Stimulated activated CD8-positive, alpha-beta memory T cell treated with anti-CD3 and anti-CD28 coated beads, Interleukin-4, amount 100 ng/mL, for 48 hours (primary cell): ENCODE measurements at places on chromosomes 11 and 22.

GRCh38 chr22:47576908-47577307 is 814.5 kb downstream of the TBC1D22A start:
- no peak for DNase-seq

DNA sequence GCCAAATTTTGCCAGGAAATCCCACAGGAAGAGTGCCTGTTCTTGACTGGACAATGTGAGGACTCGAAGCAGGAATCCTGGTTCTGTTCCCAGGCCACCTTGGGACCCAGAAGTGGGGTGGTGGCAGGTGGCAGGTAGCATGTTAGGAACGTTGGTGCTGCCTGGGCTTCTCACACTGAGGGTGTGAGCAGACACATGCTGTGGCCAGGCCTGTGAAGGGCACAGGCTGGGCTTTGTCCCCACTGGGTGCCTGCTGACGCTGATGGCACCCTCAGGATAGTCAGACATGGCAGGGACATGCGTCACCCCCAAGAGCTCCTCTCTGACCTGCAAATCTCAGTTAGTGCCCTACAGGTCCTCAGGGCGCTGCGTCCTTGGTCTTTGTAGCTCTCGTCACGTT is 21.1 kb upstream of the NECTIN1 start:
- no peak for DNase-seq

DNA sequence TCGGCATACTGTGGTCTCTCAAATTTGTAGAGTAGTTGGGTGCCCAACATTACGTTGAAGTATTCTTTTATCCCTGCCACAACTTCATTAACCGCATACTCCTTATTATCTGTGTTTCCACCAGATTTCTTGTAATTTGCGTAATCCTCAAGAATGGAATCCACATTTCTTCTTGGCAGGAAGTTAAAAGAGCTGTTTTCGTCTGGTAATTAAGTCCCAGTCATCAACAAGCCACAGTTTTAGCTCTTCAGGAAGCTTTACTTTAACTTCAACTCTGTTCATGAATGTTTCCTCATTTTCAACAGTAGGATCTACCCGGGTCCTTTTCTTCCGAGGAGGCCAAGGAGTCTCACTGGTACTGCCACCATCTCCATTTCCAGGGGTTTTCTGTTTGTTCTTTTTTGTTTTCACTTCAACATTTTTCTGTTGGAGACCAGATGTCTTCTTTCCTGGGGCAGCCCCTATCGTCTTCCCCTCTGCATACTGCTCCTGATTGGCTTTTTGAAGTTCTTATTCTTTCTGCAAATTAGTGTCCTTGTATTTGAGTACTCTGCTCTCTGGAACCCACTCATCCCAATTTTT is 30.3 kb downstream of the PDE3B start:
- DNase-seq = no peak

DNA sequence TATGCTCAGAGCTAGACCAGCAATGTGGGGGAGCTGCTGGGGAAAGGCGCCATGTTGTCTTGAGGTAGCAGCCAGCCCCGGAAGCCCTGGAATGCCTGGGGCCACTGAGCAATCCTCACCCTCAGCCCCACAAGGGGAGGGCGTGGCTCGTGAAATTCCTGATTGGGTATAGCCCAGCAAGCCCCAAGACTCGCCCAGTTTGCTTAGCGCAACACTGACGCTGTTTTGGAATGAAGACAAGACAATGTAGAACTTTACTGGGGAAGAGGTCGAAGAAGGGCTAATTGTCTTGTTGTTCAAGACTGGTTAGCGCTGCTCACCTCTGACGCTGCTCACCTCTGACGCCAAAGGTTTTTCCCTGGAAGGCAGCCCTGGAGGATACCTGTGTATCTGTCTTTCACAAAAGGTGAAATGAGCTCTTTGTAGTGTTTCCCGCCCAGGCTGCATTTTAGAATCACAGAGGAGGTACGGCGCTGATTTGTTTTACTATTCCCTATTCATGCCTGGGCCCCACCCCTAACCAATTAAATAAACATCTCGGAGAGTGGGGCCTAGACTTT is 47.6 kb downstream of the ST3GAL4 start:
- no peak for DNase-seq

DNA sequence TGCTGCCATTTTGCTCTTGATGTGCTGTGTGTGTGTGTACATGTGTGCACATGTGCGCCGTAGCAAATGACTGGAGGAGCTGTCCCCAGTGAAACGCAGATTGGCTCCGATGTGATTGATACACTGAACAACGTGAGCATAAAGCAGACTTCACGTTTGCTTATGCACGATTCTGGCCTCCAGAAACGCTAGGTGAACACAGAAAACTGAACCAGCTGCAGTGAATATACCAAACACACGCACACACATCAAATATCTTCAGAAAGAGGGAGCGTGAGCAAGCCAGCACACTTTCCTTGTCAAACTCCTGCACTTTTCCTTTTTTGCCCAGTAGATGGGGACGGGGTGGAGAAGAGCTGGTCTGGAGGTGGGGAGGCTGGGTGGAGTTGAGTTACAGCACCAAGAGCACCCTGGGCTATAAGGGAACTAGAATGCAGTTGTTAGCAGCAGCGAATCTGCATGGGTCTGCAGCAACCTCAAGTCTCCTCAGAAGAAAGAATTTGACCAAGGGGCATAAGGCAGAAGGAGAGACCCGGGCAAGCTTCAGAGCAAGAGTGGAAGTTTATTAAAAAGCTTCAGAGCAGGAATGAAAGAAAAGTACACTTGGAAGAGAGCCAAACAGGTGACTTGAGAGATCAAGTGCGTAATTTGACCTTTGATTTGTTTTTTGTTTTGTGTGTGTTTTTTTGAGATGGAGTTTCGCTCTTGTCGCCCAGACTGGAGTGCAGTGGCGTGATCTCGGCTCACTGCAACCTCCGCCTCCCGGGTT is 77.8 kb upstream of the CADM1 start:
- DNase-seq = no peak

GRCh38 chr11:42337786-42338455 is 878.5 kb upstream of the LRRC4C start:
- no peak for DNase-seq

- peak; percentile 34 for DNase-seq
These were observed 1.6 kb downstream of the PHF21B start for GRCh38 chr22:45008186-45008681.

DNA sequence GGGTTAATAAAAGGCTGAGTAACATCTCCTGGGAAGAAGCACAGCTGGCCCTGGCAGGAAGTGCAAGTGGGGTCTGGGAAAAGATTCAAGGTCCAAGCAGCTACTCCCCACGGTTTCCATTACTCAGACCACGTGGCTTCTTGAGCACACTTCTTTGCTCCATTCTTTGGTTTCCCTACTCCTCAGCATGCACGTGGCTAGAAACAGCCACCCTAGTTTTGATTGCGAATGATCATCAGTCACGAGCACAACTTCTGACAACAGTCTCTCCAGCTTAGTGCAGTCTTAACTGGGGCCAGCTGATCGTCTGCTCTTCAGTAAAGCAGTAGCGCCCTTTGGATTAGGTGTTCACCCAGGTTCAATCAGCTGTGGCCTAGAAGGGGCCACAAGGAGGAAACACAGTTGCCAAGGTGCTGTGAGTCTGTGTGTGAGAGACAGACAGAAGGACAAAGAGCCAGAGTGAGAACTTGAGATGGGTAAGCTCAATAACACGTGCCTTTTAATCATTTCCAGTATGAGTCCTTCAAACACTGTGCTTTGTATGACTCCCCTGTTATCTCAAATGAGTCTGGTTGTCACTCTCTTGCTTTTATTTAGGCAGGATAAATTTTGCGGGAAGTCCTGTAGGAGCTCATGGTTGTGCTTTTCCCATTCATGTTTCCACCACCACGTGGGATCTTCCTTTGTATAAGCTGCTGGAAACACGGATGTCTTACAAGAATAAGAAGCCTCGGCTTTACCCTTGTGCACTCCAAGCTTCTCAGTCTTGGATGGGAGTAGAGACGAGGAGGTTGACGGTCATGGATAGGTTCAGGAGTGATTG is 901 bp upstream of the PARVA start:
- no peak for DNase-seq

DNA sequence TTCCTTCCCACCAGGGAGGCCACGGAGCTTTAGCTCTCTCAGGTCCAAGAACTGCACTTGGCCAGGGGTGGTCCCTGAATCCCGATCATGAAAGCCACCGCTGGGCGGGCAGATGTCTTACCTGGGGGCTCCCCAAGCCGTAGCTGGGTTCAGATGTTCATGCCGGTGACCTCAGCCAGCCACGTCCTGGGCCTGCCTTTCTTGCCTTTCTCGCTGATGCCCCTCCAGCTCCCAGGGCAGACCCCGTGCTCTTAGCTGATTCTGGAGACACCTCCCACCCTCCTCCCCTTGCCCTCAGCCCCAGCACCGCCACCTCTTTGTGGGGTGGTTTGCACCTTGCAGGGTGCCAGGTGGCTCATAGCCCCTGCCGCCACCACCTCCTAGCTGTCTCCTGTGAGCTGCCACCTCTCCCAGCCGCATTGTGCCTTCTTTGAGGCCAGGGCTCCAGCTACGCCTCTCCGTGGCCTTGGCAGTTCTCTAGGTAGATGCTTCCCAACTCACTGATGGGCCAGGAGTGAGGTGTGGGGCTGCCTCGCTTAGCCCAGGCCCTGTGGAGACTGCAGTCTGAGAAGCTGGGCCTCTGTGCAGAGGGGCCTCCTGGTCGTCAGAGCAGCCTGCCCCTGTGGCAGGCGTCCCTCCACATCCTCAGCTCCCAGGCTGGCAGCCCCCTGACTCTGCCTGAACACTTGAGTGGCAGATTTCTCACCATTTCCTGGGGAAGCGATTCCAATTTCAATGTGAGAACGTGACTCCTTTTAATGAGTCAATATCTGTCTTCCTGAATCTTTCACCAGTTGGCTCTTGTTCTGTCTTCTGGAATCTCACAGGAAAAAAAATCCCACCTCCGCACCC is 97.6 kb upstream of the B3GAT1 start:
- DNase-seq = no peak

DNA sequence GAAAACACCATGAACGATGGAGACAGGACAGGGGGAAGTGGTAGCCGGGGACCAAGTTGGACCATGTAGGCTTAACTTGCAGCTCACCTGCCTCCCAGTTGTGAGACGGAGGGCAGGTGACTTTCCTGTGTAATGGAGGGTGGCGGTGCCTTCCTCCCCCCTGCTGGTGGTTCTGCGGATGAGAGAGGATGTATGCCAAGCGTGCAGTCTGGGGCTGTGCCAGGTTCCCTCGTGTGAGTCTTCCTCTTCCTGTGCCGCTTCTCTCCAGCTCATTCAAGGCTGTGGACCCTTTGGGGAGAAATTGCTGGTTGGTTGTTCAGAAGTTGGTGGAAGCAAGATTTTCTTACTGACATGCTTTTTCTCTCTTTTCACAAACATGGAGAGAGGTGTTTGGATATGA is 35.1 kb downstream of the MPPED1 start:
- DNase-seq = no peak

DNA sequence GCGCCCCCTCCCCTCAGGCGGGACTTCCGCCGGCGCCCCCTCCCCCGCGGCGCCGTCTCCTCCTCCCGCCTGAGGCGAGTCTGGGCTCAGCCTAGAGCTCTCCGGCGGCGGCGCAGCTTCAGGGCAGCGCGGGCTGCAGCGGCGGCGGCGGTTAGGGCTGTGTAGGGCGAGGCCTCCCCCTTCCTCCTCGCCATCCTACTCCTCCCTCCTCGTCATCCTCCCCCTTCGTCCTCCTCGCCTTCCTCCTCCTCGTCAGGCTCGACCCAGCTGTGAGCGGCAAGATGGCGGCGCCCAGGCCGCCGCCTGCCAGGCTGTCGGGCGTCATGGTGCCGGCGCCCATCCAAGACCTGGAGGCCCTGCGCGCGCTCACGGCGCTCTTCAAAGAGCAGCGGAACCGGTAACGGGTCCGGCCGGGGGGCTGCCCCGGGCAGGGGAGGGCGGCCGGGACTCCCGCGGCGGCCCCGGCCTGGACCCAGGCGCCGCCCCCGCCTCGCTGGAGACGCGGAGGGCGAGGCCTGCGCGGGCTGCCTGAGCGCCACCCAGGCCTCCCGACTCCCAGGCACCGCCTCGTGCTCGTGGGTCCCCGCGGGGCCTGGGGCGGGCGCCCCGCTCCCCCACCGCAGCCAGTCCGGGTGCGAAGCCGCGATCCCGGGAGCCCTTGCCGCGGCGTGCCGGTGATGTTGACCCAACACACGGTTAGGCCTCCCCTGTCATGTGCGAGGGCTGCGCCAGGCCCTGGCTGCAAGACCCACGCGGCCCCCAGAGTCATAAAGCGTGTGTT is at the start of gene ATXN10:
TSS of gene ATXN10 (plus strand) at position 52 of the 781 bp plus-strand sequence. CDS start at position 282, 230 bp downstream.
- DNase-seq = peak; percentile 79

- no peak for DNase-seq
These were observed 165.7 kb downstream of the INSC start for GRCh38 chr11:15280393-15280792.

DNA sequence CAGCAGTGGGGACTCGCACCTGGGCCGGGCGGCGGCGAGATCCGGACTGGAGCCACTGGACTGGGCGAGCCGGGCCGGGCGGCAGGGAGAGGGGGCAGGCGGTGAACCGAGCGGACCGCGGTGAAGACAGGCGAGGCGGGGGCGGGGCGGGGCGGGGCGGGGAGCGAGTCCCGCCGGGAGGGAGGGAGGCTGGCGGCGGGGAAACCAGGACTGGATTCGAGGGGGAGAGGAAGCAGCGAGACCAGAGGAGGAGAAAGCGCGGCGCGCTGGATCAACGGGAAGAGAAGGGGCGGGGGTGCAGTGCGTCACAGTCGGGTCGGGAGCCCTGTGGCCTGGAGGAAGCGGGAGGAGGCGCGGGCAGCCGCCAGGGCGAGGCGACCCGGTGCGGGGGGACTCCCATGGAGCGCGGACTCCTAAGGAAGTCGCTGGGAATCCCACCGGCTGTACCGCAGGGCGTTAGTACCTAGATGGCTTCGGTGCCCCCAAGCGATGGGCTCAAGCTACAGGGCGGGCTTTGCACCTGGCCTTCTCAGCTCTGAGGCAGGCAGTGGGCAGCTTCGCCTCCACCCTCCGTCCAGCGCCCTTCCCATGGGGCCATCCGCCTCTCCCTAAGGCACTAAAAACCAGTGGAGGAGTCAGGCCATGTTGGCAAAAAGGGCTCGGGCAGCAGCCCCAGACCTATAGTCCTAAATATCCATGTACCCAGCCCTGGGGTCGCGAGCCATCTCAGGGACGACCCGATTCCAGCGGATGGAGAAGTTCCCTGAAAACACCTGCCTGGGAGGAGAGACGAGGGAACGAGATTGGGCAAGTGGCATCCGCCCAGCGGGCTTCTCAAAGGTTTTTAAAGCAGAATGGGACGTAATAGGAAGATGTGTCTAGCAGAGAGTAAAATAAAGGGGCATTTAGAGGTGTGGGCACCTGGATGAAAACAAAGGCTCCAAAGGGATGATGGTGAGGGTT is at the start of gene TMEM121B:
TSS of gene TMEM121B (minus strand) at position 128 of the 963 bp plus-strand sequence. CDS start 233 bp downstream, outside the sequence.
- DNase-seq = no peak

DNA sequence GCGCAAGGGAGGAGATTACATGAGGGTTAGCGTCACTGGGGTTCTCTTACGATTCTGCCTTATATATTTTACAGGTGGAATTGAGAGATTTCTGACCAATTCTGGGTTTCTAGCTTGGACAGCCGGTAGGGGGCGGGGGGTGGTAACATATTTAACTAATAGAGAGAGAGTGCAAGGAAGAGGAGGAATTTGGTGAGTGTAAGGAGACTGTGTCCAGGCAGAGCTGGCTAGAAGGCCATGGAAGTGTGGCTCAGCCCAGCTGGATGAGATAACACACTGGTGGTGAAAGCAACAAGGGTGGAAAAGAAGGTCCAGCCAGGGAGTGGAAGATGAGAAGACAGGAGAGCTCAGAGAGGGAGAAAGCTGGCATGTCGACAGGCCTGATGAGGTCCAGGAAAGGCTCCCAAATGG is 56.5 kb downstream of the ST3GAL4 start:
- no peak for DNase-seq
